ENCODE measurements at places on chromosomes 12 and 14.

GRCh38 chr12:15831315-15831978 is 42.3 kb upstream of the EPS8 start:
- no peak for DNase-seq

GRCh38 chr12:122399254-122399591 is 23.2 kb downstream of the CLIP1 start:
- DNase-seq = no peak

DNA sequence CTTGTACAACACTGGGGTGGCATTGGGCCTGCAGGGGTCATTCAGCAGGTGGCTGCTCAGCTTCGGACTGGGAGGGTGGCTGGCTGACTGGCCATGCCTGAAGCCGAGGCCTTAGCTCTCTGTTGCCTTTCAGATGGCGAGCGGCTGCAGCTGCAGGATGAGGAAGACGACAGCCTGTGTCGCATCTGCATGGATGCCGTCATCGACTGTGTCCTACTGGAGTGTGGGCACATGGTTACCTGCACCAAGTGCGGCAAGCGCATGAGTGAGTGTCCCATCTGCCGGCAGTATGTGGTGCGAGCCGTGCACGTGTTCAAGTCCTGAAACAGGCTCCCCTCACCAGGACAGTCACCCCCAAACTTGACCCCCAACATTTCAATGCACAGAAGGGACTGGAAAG is 23.3 kb downstream of the RNF34 start:
- DNase-seq = no peak

- no peak for DNase-seq
Observed at GRCh38 chr14:105818712-105819005, 292.3 kb downstream of the TMEM121 start.

GRCh38 chr14:34733245-34733644 is 18.9 kb upstream of the CFL2 start:
- DNase-seq = no peak
